ENCODE measurements at places on chromosomes 1 and 21.

DNA sequence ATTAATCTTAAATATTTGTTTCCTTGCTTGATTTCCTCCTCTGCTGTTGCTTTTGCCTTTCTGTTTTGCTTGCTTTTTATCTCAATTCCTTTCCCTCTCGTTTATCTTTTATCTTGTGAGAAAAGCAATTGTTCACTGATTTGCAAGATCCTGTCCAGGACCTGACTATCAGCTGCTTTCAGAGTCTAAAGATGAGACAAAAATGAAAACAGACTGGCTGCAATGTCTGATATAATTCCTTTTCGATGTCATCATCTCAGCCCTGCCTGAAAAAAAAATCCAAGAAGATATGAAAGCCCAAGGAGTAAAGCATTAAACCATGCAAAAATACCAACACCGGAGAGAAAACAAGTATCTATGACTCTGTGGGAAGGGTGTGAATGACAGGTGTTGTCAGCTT lies 225.5 kb downstream of the PATJ start:
- DNase-seq, result no peak

DNA sequence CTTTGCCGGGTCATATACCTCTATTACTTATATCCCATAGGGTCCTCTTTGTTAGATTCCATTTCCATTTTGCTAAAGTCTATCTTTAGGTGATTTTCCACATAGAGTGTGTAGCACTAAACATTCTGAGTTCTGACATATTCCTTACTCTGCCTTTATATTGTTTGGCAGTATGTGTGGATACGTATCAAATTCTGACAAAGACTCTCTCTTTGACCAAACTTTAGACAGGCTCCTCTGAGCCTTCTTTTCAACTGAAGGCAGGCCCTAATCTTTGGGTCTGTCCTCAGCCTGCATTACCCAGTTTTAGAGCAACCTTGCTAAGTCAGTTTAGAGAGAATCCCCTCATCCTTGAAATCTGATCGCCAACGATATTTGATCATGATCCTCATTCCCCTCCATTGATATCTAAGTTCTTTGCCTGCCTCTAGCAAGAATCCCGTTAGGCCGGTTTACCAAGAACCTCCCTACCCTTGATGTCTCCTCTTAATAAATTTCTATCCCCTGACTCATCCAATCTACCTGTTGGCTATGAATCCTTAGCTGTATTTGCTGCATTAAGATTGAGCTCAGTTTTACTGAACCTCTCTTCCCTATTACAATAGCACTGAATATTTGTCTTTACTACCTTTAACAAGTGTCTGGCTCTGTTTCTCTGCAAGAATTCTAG lies 10.4 kb upstream of the PPT1 start:
- DNase-seq, result no peak

- DNase-seq, result no peak
These were observed 31.6 kb downstream of the SOX13 start for GRCh38 chr1:204104331-204105130.

GRCh38 chr21:42414928-42415769 lies 11.4 kb downstream of the UBASH3A start:
- peak; percentile 90 for DNase-seq

DNA sequence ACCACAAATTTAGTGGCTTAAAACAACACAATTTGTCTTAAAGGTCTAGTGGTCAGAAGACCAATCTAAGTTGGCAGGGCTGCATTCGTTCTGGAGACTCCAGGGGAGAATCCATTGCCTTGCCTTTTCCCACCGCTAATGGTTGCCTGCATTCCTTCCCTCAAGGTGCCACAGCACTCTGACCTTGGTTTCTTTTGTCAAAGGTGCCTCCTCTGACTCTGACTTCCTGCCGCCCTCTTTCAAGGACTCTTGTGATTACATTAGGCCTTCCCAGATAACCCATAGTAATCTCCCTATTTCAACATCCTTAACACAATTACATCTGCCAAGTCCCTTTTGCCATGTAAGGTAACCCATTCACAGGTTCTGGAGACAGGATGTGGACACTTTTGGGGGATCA lies 145.3 kb downstream of the S1PR1 start:
- no peak for DNase-seq

DNA sequence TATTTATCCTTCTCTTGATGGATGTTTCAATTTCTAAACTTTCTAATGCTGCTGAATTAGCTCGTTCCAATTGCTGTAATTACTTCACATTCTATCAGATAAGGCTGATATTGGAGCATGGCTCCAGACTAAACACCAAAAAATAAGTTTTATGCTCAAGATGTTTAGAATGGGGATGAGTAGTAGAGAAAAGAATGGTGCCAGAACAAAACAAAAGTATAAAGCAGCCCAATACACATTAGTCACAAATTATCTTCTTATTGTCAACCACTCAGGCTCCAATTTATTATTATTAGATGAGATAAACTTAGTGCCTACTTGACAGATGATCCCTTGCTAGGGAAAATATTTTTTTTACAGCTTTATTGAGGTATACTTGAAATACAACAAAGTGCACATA lies 21.8 kb downstream of the ATPAF1 start:
- no peak for DNase-seq

DNA sequence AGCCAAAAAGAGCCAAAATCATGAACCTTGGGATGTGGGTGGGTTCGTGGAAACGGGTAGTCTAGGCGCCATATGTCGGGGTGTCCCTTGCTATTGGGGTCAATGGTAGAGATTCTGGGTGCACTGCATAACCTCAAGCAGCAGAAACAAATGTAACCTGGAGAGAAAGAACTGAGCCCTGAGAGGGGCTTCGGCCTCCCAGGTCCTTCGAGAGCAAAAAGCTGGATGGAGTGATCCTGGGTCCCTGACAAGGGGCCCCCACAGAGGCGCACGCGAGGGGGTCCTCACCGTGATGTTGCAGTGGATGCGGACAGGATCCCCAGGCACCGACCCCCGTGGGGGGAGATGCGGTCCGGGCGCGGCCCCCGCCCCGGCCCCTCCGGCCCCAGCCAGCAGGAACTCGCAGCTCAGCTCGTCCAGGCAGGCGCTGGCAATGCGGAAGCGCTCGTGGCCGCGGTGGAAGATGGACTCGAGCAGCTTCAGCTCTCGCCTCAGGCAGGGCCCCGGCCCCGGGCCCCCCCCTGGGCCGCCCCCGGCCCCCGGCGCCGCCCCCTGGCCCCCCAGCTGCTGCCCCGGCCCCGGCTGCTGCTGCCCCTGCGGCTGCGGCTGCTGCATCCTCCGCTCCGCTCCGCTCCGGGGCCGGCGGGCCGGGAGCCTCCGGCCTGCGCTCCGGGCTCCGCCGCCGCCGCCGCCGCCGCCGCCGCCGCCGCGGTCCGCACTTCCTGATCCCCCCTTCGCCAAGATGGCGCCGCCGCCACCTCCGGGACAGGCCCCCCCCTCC lies at the start of gene UBE2Q1:
UBE2Q1 (minus strand) TSS at position 724 of the 781 bp plus-strand sequence; CDS start at position 615, 109 bp downstream.
- peak; percentile 22 for DNase-seq

- DNase-seq, result no peak
These were observed 46.3 kb upstream of the CACYBP start for GRCh38 chr1:174953285-174954072.

GRCh38 chr21:35204850-35205541 lies 155.9 kb upstream of the RUNX1 start:
- no peak for DNase-seq

All from activated T-cell treated with anti-CD3 and anti-CD28 coated beads for 48 hours (primary cell).